Small intestine (tissue), 16 donors: ENCODE measurements at places on chromosomes 7 and 10.
A peak's percentile ranks its signal among the peaks of the same experiment; 100 is the strongest.

DNA sequence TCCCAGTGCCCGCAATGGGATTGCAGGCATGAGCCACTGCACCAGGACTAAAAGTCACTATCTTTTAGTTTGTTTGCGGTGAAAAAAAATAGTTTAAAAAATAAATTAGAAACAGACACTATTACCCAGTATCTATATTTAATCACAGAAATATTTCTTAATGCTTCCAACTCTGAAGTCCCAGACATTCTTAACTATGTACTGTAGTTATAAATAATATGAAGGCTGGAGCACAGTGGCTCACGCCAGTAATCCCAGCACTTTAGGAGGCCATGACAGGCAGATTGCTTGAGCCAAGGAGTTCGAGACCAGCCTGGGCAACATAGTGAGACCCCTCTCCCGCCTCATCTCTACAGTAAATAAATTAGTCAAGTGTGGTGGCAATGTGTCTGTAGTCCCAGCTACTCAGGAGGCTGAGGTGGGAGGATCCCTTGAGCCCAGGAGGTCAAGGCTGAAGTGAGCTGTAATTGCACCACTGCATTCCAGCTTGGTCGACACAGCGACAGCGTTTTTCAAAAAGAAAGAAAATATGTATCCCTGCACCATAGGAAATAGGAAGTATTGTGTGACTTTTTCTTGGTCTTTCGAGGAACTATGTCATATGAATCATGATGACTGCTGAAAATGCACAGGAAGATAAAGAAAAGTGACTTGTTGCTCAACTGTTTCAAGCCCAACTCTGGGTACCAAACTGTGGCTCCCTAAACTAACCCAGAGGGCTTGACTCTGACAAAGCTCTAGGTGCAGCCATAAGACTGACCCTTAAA is 74.9 kb upstream of the STEAP1B start:
- no peak for DNase-seq
- H3K27me3 ChIP-seq = no peaks in the 10 kb centered on the region
- no peak overlapping the region for H3K4me3 ChIP-seq
- H3K36me3 ChIP-seq = no peaks in the 10 kb centered on the region
- peaks cover 14% of the 10 kb centered on the region for H3K4me1 ChIP-seq
- no peak overlapping the region for H3K27ac ChIP-seq

DNA sequence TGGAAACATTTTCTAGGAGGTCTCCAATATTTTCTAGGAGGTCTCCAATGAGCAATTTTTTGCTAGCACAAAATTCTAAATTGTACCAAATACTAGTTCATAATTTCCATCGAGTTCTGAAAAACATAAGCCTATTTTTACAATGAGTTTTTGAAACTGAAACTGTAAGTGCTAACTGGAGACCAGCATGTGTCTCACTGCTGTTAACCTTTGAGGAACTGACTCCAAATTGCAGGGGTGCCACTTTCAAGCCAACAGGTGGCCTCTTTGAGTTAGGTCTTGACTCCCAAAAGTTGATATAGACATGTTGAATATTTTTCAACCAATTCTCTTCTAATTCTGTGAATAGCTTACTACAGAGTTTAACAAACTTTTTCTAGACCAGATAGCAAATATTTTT is 58.8 kb downstream of the CAV1 start:
- no peak overlapping the region for H3K4me3 ChIP-seq
- H3K36me3 ChIP-seq = no peaks in the 10 kb centered on the region
- H3K4me1 ChIP-seq = peaks cover 4% of the 10 kb centered on the region
- no peak overlapping the region for H3K27ac ChIP-seq
- H3K27me3 ChIP-seq = no peaks in the 10 kb centered on the region
- no peak for DNase-seq

DNA sequence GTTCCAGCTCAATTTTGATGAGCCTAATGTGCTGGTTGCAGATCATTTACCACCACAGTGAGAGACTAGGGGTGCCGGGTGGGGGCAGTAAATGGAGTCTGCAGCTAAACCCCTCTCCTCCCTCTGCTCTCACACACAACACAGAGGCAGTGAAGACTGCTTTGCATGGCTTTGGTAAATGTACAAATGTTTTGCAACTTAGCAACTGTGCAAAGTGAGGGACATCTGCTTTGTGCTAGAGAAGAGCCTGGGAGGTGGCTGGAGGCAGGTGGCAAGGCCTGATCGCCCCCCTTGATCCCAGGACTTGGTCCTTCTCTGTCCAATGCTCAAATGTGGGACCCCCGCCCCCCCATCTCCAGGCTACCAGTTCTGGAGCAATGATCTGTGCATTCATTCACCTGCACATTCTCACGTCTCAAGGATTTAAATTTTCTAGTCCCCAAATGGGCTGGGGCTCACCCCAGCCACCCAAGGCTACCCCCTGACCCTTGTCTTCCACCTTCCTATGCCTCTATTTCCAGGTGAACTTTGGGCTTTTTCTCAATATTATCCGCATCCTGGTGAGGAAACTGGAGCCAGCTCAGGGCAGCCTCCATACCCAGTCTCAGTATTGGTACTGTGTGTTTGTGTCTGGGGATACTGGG is 11.6 kb downstream of the GHRHR start:
- no peak for DNase-seq
- peaks cover 3% of the 10 kb centered on the region for H3K36me3 ChIP-seq
- peaks cover 7% of the 10 kb centered on the region for H3K27me3 ChIP-seq
- no peak overlapping the region for H3K4me3 ChIP-seq

DNA sequence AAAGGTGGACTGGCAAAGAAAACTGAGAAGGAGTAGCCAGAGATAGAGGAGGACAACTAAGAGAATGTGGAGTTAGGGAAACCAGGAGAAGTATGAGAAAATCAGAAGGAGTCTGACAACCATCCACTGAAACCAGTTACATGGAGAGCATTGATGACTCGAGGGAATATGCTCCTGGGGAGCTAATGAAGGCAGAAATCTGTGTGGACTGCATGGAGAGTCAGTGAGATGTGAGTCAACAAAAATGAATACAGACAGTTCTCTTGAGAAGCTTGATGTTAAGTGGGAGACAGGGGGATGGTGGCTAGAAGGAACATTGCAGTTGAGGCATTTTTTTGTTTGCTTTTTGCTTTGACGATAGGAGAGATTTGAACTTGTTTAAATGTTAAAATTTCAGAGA is 34.3 kb upstream of the ZNF32 start:
- no peaks in the 10 kb centered on the region for H3K4me1 ChIP-seq
- no peak overlapping the region for H3K4me3 ChIP-seq
- no peak for DNase-seq
- H3K27ac ChIP-seq = no peak overlapping the region

DNA sequence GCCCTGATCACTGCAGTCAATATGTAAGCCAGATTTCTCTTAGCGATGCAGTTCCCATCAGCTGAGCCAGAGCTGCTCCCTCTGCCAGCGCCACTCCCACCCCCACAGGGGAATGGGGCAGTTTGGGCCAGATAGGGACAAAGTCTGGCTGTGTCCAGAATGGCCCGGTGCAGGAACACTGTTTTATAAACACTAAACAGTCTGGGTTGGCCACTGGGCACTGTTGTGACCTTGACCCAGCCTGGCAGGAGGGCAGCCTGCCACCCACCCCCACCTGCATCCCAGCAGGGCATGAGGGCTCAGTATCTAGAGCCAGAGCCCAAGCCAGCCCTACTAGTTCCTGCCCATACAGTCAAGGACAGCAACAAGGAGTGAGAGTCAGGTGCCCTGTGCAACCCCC is 1.3 kb downstream of the OGDHL start:
- H3K4me1 ChIP-seq = no peaks in the 10 kb centered on the region
- peaks cover 5% of the 10 kb centered on the region for H3K27me3 ChIP-seq
- DNase-seq = no peak
- H3K4me3 ChIP-seq = no peak overlapping the region

DNA sequence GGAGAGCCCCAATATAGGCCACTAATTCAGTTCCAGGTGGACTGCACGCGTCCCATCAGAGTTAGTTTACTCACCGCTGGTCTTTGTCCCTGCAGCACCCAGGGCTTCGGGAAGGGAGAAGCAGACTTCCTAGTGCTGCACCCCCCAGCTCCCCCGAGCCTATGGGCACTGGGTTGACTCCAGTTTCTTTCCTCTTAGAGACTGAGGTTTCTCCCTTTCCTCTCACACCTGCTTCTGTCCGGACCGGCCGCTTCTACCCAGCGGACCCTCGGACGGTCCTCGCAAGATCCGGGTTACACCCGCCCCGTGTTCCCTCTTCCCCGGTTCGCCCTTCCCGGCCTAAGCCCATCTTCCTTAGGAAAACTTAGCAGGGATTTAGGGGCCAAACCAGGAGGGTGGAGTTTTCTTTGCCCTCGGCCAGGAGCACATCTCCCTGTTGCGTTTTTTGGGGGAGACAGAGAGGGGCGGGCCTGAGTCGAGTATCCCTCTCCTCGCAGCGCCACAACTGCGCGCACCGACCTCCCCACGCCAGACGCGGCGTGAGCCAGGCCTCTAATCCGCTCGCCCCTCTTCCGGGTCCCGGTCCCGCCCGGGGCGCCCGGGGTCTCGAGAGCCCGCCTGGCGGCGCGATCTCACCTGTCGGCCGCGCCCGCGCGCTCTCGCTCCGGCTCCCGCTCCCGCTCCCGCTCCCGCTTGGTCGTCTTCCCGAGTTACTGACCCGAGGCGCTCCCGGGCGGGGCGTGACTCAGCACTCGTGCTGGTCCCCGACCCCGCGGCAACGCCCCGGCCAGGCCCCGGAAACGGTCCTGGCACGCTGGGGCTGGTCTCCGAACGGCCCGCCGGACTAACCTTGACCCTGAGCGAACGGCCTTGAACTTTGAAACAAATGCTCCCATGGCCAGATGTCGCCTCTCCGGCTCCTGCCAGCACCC is at the start of gene AIFM2:
Gene AIFM2, minus strand, starts transcription at position 728 of the 932 bp plus-strand sequence. CDS start 8,741 bp downstream, outside the sequence.
- H3K4me1 ChIP-seq = no peaks in the 10 kb centered on the region
- H3K27ac ChIP-seq = peak within 1 kb of the TSS; percentile 90
- DNase-seq = peak; percentile 94
- no peaks in the 10 kb centered on the region for H3K36me3 ChIP-seq
- H3K4me3 ChIP-seq = peak within 1 kb of the TSS; percentile 89
- H3K27me3 ChIP-seq = no peaks in the 10 kb centered on the region

DNA sequence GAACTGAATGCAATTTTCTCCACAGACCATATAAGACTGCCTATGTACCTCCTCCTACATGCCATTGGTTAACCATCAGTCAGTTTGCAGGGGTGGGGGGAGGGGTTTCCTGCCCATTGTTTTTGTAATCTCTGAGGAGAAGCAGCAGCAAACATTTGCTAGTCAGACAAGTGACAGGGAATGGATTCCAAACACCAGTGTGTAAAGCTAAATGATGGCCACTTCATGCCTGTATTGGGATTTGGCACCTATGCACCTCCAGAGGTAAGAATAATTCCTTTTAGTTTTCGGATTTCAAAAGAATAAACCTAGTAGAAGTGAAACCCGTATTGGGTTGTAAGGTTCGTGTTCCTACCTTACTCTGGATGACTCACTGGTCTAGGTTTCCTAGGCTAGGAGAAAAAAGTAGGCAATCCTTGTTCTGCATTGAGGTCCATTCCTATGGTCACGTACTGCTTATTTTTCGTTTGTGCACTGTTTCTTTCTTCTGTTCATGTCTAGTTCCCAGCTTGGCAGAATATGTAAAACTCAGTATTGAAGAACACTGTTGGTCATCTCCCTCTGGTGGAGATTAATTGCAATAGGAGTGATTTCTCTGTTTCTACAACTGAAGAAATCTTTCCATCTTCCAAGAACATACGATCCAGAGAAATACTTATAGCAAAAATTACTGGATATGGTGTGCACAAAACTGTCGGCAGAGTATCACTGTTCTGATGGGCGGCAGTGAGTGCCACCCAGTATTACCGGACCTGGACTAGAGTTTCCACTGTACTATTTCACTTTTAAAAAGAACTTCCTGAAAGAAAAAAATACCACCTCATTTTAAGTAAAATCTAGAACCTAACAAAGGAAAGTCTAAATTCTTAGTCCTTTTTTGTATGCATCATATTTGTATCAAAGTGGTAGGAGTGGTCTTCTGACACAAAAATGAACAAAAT is at the start of gene AKR1C3:
Gene AKR1C3, plus strand, starts transcription at position 150 of the 941 bp plus-strand sequence. Its CDS starts 31 bp downstream, at position 181.
- H3K36me3 ChIP-seq = no peaks in the 10 kb centered on the region
- peak within 1 kb of the TSS; percentile 36 for H3K27ac ChIP-seq
- H3K4me1 ChIP-seq = no peaks in the 10 kb centered on the region
- H3K27me3 ChIP-seq = no peaks in the 10 kb centered on the region
- H3K4me3 ChIP-seq = peak within 1 kb of the TSS; percentile 14
- peak; percentile 59 for DNase-seq

GRCh38 chr7:71896535-71896934 is 515.6 kb downstream of the CALN1 start:
- DNase-seq = no peak
- no peak overlapping the region for H3K4me3 ChIP-seq
- no peaks in the 10 kb centered on the region for H3K36me3 ChIP-seq

- no peak for DNase-seq
- peaks cover 2% of the 10 kb centered on the region for H3K36me3 ChIP-seq
- H3K27me3 ChIP-seq = no peaks in the 10 kb centered on the region
- no peak overlapping the region for H3K27ac ChIP-seq
- no peak overlapping the region for H3K4me3 ChIP-seq
- H3K4me1 ChIP-seq = peaks cover 5% of the 10 kb centered on the region
Observed at GRCh38 chr7:50738932-50739331, 43.8 kb downstream of the GRB10 start.

DNA sequence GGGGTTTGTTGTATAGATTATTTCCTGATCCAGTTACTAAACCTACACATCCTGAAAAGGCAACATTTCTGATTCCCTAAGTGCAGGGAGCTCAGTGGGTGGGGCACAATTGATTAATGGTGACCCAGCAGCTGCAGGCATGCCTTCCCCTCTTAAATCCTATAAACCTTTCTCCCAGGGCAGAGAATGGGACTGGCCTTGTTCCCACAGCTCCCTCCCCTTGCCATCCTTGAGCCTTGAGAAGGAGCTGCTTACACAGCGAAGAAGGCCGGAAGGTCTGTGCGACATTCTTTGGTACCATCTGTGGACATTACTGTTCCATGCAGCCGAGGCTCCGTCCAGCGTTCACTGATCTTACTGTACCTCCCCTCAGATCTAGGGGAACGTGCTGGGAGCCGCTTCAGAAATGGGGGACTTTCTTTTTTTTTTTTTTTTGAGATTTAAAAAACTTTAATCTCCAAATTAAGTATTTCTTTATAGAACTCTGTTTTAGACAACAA is 14.3 kb downstream of the KLF6 start:
- peaks cover 7% of the 10 kb centered on the region for H3K4me1 ChIP-seq
- no peak overlapping the region for H3K27ac ChIP-seq
- peaks cover 15% of the 10 kb centered on the region for H3K36me3 ChIP-seq
- no peak overlapping the region for H3K4me3 ChIP-seq

- H3K4me3 ChIP-seq = no peak overlapping the region
- H3K27me3 ChIP-seq = no peaks in the 10 kb centered on the region
- no peaks in the 10 kb centered on the region for H3K4me1 ChIP-seq
- DNase-seq = no peak
- H3K27ac ChIP-seq = no peak overlapping the region
- no peaks in the 10 kb centered on the region for H3K36me3 ChIP-seq
Observed at GRCh38 chr10:124436191-124436638, 13.6 kb downstream of the NKX1-2 start.
